ENCODE measurements at places on chromosomes 12 and 14. TPM values are rescaled to one million over a fixed set of nuclear protein-coding genes. Genes with fewer than 3 reads are reported as not detected.

ERP27 gene
- 1.9 TPM for total RNA-seq

MGP gene
- total RNA-seq = 127 TPM

PLEKHH1 gene
- 8.7 TPM for total RNA-seq

POTEM gene
- total RNA-seq = not detected

RAPGEF3 gene
- total RNA-seq = 10.8 TPM

IL22 gene
- total RNA-seq = not detected

GPR132 gene
- 1.6 TPM for total RNA-seq

PARP11 gene
- total RNA-seq = 5.2 TPM

KRT72 gene
- total RNA-seq = 12.0 TPM

GYS2 gene
- not detected for total RNA-seq

TSPAN11 gene
- total RNA-seq = 10.0 TPM

FAM216A gene
- total RNA-seq = 5.4 TPM

SLC5A8 gene
- 1.7 TPM for total RNA-seq

ZNF385A gene
- total RNA-seq = 10.5 TPM

TAS2R8 gene
- not detected for total RNA-seq

SLC41A2 gene
- 17.2 TPM for total RNA-seq

TAS2R9 gene
- total RNA-seq = not detected

IPO8 gene
- total RNA-seq = 35.7 TPM

LRTM2 gene
- 0.20 TPM for total RNA-seq

ATG101 gene
- 24.5 TPM for total RNA-seq

EID3 gene
- 8.6 TPM for total RNA-seq

DDN gene
- total RNA-seq = 0.69 TPM

SDR9C7 gene
- total RNA-seq = 7.1 TPM

RNASE7 gene
- total RNA-seq = 0.79 TPM

EFS gene
- 24.1 TPM for total RNA-seq

CD4 gene
- 9.7 TPM for total RNA-seq

INSM2 gene
- not detected for total RNA-seq

OR6C2 gene
- total RNA-seq = not detected

CATSPERB gene
- total RNA-seq = 0.89 TPM

CACNB3 gene
- 10.8 TPM for total RNA-seq

ZDHHC22 gene
- under 0.01 TPM for total RNA-seq

MMP19 gene
- 18.2 TPM for total RNA-seq

RERG gene
- 18.6 TPM for total RNA-seq

TMEM233 gene
- 0.20 TPM for total RNA-seq

GABARAPL1 gene
- total RNA-seq = 37.3 TPM

PIANP gene
- 0.10 TPM for total RNA-seq

METTL1 gene
- 9.0 TPM for total RNA-seq

TSPAN31 gene
- 44.0 TPM for total RNA-seq

OR4E2 gene
- total RNA-seq = not detected

IFNG-AS1 gene
- 0.49 TPM for total RNA-seq

OTX2 gene
- not detected for total RNA-seq

FAM181A gene
- not detected for total RNA-seq

HOXC11 gene
- total RNA-seq = 2.4 TPM

CD9 gene
- 297 TPM for total RNA-seq

AVPR1A gene
- 44.2 TPM for total RNA-seq

CEBPE gene
- total RNA-seq = 1.5 TPM

PTPRB gene
- total RNA-seq = 13.1 TPM

Measured in skin of body (tissue), 3 donors.